ENCODE measurements at places on chromosomes 4 and X.
A peak's percentile ranks its signal among the peaks of the same experiment; 100 is the strongest.

DNA sequence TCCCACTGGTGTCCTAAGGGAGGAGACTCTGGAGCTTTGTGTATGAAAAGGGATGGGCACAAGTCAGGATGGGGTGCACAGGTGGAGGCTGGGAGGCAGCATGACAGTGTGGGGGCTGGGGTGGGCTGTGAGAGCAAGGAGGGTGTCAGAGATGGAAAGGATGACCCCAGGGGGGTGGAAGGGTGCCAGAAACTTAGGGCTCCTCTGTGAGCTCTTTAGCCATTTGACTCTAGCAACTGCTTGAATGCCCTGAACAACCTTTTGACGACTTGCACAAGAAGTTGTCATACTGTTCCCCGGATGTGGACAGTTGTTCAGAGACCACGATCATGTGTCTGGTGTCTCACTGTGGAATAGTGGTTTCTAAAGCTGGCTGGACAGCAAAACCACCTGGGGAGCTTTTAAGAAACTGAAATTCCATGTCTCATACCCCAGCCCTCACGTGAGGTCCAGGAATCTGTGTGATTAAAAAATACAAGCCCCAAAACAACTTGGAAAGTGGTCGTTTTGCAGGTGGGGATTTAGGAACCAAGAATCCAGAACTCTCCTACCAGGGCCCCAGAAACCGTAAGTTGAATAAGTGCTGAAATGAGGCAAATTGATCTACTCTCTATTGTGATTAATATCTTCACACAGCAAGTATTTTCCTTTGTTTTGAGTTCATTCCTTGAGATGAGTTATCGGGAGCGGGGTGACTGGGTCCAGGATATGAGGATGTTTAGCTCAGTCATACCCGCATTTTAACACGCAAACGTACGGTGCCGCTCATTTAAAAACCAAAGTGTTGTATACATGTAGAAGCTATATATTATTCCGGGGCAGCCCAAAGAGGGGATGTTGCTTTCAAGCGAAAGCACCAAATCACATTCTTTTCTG lies 3.4 kb downstream of the RHOH start:
- DNase-seq, result no peak

DNA sequence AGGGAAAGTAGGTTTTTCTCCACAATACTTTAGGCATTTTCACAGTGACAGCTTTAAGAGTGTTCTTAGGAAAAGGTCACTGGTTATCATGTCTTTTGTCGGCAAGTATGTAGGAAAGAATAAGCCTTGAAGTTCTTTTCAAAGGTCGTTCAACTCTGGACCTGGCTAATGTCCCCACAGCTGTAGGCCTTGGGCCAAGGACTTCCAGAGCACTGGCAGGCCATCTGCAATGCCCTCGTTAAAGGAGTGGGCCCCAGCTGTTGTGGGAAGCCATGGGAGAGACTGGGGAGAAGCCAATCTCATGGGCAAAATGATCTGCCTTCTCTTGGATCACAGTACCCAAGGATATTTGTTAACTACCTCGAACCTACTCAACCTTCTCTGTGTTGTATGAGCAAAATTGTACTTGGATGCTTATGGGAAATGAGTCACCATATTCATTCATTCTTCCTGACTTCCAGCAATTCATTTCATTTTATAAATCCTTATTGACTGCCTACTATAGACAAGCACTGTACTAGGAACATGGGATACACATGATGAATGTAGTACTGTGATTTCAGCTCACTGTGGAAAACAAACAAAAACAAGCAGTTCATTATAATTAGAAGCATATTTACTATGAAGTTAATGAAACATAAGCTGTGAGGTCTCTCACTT lies 141.1 kb upstream of the KIT start:
- DNase-seq, result no peak

DNA sequence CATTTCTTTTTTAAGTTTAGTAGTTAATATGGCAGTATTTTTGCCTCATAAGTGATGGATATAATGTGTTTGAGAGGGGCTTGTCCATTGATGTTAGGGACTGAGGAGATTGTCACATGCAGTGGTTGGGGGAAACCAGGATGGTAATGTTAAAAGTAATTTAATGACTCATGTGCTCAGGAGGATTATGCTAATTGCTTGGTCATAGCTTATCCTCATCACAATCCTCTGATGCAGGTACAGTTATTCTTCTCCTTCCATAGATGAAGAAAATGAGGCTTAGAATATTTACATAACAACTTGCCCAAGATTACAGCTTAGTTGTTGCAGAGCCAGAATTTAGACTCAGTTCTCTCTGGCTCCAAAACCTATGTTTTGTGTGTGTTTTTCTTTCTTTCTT lies 94.4 kb upstream of the SCML1 start:
- no peak for DNase-seq

DNA sequence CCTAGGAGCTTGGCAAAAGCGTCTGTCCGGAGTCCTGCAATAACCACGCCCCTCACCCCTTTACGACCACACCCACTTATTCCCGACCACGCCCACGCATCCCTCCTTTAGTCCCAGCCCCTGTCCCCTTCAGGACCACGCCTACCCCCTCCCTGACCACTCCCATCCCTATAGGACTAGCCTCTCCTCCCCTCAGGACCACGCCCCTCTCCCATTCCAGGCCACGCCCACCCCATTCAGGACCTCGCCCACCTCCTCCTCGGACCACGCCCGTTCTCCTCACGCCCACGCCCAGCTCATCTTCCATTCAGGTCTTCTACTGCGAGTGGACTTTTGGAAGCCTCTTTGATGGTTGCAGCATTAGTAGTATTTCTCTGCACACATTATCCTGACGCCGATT lies 131.2 kb upstream of the STX18 start:
- no peak for DNase-seq

DNA sequence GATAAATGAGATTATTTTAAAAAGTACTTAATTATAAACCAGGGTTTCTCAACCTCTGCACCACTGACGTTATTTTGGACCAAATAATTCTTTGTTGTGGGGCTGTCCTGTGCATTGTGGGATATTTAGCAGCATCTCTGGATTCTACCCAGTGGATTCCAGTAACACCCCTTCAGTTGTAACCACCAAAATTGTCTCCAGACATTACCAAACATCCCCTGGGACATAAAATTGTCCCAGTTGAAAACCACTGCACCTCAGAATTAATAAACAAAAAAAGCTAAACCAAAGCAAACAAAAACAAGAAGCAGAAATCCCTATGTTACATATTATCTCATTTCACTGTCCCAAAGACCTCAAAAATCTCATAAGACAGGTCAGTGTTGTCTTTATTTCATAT lies 54.2 kb upstream of the GIMD1 start:
- DNase-seq, result no peak

DNA sequence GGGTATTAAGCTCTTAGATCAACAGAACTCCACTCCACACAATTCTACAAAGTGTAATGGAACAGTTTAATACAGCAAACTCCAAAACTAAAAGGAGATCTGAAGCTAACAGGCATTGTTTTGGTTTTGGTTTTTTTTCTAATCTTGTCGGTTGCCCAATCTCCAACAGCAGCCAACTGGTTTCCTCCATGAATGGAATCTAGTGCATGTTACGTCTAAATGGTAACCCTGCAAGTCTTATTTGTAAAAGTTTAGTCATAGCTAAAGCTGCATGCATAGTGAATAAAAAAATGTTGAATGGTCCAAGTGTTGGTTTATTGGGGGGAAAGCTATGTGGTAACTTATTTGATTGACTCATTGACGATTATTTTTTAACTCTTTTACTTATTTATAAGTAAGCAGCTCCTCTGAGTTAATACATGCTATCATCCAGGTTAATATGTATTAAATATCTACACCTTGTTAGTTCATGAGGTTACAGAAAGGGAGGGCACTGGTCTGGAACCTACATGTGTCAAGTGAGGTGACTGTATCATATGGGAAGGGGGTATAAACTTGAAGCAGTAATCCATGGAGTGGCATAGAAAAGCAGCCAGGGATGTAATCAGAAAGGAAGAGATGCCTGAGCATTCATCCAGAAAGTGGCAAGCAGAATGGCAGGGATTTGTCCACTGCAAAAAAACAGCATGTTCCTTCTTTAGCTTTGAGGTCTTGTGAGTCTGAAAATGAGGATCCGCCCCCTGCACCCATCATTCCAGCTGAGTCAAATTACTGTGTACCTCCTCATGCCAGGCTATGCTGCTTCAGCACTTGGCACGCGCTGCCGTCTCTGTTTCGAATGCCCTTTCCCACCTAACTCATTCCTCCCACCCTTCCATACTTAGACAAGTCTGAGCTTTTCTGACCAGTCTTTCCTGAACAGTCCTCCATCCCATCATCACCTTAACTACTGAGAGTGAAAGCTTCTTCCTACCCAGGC lies 81.7 kb downstream of the PDGFC start:
- DNase-seq, result no peak

GRCh38 chr4:76559236-76560071 lies 124.4 kb downstream of the SHROOM3 start:
- DNase-seq, result no peak

GRCh38 chr4:122922877-122923511 lies 597 bp upstream of the NUDT6 start:
- DNase-seq, result peak; percentile 75

- no peak for DNase-seq
Measured at GRCh38 chr4:38865445-38865844, 2.2 kb upstream of the FAM114A1 start.

Data from stimulated activated CD4-positive, alpha-beta T cell treated with anti-CD3 and anti-CD28 coated beads, Interleukin-15, amount 100 ng/mL, for 1 hour (primary cell).